Parietal lobe (tissue), 2 donors: ENCODE measurements at places on chromosomes 2 and 18. TPM values are rescaled to one million over a fixed set of nuclear protein-coding genes. Genes with fewer than 3 reads are reported as not detected.

The TIGD1 gene
- total RNA-seq: 14.1 TPM

The C2orf72 gene
- total RNA-seq: 33.5 TPM

The TEX44 gene
- not detected for total RNA-seq

The OSBPL6 gene
- 34.4 TPM for total RNA-seq

The REG1B gene
- not detected for total RNA-seq

The IRS1 gene
- 21.9 TPM for total RNA-seq

The CNRIP1 gene
- 100 TPM for total RNA-seq

The DYNAP gene
- not detected for total RNA-seq

The NCKAP1 gene
- total RNA-seq: 259 TPM

The TUBB8B gene
- total RNA-seq: not detected

The CD207 gene
- not detected for total RNA-seq

The SERPINB3 gene
- not detected for total RNA-seq

The MFF gene
- 186 TPM for total RNA-seq

The STPG4 gene
- 1.9 TPM for total RNA-seq

The GULP1 gene
- total RNA-seq: 54.1 TPM
